ENCODE measurements at places on chromosomes 13 and 19.

- no peak for DNase-seq
Measured at GRCh38 chr19:13619203-13619632, 112.9 kb upstream of the CACNA1A start.

DNA sequence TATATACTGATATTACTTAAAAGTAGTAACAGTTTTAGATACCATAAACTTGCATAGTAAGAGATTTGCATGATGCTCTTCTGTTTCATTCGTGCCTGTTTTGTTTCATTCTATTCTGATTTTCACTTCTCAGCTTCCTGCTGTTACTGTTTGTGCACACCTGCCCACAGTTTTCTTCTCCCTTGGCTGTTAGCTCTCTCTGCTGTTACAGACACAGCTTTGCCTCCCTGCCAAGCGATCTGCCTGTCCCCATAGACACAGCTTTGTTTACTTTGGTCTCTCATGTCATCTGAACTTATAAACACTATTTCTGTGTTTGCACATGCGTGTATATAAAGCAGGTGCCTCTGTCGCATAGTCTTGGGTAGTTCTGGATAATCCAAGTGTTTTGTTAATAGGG, 21.4 kb upstream of the UPF3A start:
- no peak for DNase-seq

- no peak for DNase-seq
Measured at GRCh38 chr19:54023191-54023590, 31.8 kb downstream of the CACNG6 start.

DNA sequence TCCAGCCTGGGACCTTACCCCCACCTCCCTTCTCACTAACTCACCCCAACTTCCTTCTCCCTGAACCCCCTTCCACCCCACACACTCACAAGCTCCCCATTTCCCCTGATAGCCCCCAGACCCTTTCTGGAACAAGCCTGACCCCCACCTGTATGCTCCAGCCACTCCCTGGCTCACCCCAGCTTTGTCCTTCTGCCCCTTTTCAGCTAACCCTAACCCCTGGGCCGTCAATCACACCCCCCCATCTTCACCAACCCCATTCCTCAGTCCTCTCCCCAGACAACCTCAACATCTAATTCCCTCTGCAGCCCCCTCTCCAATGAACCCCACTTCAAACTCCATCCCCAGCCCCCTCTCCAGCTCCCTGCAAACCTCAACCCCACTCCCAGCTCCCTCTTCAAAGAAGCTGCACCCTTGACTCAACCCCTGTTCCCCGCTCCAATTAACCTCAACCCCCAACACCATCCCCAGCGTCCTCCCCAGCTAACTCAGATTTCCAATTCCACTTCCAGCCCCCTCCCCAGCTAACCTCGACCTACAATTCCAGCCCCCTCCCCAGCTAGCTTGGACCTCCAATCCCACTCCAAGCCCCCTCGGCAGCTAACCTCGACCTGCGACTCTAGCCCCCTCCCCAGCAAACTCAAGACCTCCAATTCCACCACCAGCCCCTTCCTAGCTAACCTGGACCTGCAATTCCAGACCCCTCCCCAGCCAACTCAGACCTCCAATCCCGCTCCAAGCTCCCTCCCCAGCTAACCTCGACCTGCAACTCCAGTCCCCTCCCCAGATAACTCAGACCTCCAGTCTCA, 929 bp downstream of the GNG7 start:
- DNase-seq: no peak

GRCh38 chr13:75404726-75405125, 77.2 kb downstream of the TBC1D4 start:
- no peak for DNase-seq

GRCh38 chr13:28624707-28625432, 34.1 kb upstream of the POMP start:
- DNase-seq: no peak

DNA sequence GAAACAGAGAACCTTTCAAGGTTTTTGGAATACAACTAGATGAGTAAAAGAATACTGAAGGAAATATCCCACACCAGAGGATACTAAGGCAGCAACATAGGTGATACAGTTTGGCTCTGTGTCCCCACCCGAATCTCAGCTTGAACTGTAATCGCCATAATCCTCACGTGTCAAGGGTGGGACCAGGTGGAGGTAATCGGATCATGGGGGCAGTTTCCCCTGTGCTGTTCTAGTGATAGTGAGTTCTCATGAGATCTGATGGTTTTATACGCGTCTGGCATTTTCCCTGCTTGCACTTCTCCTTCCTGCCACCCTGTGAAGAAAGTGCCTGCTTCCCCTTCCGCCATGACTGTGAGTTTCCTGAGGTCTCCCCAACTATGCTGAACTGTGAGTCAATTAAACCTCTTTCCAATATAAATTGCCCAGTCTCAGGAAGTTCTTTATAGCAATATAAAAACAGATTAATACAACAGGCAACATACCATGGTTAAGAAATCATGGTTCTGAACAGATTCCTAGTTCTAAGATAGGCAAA, 97.0 kb downstream of the ABCC4 start:
- DNase-seq: no peak

- no peak for DNase-seq
Measured at GRCh38 chr13:63025741-63026140, 1610.1 kb upstream of the PCDH20 start.

DNA sequence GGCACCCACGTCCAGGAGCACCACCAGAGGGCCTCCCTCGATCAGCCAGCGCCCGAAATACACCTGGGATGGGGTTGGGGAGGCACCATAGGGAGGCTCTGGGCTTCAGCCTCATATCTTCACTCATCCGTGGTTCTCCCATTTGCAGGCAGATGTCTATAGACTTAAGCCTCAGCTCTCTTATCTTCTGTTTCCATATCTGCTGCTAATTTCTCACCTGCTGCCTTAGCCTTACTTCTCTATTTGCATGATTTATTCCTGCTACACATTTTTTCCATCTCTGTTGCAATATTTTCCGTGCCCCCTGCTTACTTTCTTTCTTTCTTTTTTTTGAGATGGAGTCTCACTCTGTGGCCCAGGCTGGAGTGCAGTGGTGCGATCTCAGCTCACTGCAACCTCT, 5.8 kb downstream of the GYS1 start:
- DNase-seq: no peak

- DNase-seq: no peak
Measured at GRCh38 chr13:45482571-45483173, 17.9 kb downstream of the COG3 start.

GRCh38 chr13:77846173-77846572, 72.5 kb downstream of the EDNRB start:
- DNase-seq: no peak

DNA sequence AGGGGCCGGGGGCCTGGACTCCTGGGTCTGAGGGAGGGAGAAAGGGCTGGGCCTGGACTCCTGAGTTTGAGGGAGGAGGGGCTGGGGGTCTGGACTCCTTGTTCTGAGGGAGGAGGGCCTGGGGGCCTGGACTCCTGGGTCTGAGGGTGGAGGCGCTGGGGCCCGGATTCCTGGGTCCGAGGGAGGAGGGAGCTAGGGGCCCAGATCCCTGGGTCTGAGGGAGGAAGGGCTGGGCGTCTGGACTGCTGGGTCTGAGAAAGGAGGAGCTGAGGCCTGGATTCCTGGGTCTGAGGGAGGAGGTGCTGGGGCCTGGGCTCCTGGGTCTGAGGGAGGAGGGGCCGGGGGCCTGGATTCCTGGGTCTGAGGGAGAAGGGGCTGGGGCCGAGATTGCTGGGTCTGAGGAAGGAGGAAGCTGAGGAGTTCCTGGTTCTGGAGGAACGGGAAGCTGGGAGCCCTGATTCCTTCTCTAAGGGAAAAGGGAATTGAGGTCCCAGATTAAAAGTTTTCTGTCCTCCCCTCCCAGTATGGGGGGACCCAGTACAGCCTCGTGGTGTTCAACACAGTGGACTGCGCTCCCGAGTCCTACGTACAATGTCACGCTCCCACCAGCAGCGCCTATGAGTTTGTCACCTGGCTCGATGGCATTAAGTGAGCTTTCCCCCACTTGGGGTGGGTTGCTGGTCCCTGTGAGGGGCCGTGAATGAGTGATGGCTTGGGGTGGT, 721 bp downstream of the MED25 start:
- no peak for DNase-seq

DNA sequence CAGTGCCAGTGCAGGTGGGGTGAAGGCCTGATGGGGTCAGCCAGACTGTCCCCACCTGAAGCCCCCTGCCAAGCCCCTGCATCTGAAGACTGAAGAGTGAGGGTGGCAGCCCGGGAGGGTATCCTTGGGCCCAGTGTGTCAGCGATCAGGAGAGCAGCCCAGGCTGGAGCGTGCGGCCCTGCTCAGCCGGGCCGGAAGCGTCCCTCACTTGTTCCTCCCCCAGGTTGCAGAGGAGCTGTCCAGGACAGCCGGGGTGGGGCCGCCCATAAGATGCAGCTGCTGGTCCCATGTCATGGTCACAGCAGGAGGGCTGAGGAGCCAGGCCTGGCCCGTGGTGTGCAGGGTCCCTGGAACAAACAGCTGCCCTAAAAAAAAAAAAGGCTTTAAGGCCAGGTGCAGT, 55.4 kb downstream of the KDM4B start:
- DNase-seq: no peak

- no peak for DNase-seq
Measured at GRCh38 chr13:30870049-30870884, 35.8 kb upstream of the MEDAG start.

DNA sequence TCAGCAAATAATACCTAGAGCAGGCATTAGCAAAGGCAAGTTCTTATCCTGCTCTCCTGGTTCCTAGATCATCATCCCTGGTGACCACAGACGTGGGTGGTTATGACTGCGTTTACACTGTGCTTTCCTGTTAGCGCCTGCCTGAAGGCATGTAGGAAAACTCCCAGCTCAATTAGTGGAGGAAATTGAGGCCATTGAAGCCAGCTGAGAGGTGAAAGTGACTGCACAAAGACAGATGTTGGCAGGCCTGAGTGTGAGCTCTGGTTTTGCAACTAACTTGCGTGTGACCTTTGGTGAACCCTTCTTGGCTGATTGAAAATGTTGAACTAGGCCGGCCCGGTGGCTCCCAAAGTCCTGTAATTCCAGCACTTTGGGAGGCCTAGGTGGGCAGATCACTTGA, 17.5 kb upstream of the NWD1 start:
- DNase-seq: no peak

- DNase-seq: no peak
Measured at GRCh38 chr19:28744014-28744413, 468.9 kb downstream of the UQCRFS1 start.

Data from stimulated activated CD4-positive, alpha-beta T cell treated with anti-CD3 and anti-CD28 coated beads, Interleukin-2, amount 100 ng/mL, for 4 hours (primary cell).